ENCODE measurements at places on chromosomes 6 and 20.
A peak's percentile ranks its signal among the peaks of the same experiment; 100 is the strongest.

DNA sequence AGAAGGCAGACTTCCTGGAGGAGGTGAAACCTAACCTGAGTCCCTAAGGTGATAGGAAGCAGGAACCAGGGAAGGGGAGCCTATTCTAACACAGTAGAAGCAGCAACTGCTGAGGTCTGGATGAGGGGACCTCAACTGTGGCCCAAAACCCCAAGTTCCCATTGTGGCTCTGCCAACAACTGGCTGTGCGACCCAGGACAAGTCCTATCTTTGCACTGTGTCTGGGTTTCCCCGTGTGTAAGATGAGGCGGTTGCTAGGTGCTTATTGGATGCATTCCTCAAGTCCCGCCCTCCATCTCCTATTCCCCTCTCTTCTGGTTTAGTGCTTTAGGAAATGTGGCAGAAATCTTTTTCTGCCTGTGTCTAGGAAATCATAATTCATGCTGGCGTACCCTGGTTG is 52.2 kb upstream of the TTPAL start:
- DNase-seq, result no peak

GRCh38 chr6:37441651-37442050 is 8.6 kb downstream of the CMTR1 start:
- no peak for DNase-seq

DNA sequence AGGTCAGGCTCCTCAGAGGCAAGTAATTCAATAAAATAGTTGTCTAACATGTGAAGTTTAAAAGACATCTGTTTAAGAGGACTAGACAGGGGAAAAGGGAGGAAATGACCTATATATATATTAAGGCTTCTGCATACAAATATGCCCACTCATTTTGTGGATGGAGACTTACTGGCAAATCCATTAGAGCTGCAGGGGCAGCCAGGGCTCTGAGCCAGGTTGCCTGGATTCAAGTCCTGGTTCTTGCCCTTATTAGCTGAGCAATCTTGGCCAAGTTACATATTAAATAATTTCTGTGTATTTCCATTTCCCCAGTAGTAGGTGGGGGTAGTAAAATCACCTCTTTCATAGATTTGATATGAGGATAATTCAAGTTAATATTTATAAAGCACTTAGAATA is 287.0 kb upstream of the RIMS1 start:
- no peak for DNase-seq

DNA sequence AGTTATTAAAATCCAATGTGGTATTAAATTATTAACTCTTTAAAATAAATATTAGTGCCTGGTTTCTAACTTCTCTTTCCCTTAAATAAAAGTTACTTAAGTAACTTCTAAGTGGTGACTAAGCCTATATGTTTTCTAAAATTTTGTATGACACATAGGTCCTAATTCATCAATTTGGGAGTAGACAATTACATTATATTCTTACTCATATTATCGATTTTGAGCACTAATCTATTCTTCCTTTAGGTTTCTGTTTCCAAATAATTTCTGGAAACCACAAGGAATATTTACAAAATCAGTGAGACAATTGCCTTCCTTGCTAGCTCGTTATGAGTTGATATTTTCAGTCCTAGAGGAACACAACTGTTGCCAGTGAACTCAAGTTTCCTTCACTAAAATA is 28.3 kb upstream of the TXLNB start:
- DNase-seq, result no peak

DNA sequence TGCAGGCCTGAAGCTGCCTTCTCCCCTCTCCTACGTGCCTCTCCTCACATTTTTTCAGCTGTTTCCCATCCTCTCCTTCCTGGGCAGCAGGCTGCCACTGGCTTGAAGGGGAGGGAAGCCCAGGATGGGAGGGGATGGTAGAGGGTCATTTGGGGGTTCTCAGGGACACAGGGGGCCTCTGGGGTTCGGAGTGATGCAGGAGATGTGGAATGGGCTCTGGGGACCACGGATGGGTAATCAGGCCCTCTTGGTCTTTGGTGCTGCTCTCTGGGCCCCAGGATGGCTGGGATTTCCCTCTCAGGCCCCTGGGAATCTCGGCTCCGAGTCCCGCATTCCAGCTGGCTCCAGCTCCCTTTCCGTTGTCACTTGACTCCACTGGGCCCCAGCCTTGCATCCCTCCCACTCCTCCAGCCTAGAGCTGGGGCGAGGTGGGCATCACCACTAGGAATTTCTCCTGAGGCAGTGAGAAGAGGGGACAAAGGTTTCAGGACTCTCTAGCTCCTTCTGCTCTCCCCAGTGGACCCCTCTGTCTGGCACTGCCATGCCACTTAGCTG is 2.0 kb upstream of the DDR1 start:
- no peak for DNase-seq

GRCh38 chr6:132412656-132413498 is 11.6 kb upstream of the MOXD1 start:
- no peak for DNase-seq

GRCh38 chr6:21115111-21115510 is 478.4 kb upstream of the SOX4 start:
- no peak for DNase-seq

- peak; percentile 82 for DNase-seq
Measured at GRCh38 chr6:49551866-49552129, 1.3 kb downstream of the C6orf141 start.

- DNase-seq, result no peak
Measured at GRCh38 chr20:16209951-16210361, 363.3 kb downstream of the KIF16B start.

- DNase-seq, result no peak
Measured at GRCh38 chr20:44291754-44292153, 19.2 kb downstream of the FITM2 start.

DNA sequence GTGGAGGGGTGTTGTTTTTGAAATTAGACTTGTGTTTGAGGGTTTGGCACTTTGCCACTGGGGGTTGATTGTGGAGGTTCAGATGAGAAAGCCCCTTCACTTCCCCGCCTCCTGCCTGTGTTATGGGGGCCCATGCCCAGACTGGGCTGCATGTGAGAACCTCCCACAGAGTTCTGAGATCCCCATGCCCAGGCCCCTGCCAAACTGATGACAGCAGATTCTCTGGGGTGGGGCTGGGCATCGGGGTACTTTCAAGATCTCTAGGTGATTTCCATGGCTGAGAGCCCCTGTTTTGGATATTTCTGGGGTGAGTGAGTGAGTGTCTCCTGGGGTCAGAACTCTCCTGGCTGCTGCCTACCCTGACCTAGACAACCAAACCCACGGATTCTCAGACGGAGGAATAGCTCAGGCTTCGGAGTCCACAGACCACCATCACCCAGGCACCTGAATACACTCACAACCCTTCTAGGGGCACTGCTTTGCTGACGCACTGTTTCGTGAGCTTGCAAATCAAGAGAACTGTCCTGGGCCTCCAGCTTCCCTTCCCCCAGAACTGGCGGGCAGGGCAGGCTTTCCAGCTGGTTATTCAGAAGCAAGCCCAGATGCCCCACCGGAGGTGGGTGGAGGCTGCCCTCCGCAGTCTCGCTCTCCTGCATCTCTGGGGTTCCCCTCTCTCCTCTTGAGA is 6.3 kb downstream of the BCAS1 start:
- no peak for DNase-seq

- DNase-seq, result no peak
Measured at GRCh38 chr20:7728338-7728737, 211.9 kb downstream of the HAO1 start.

- DNase-seq, result no peak
Measured at GRCh38 chr6:47852727-47853126, 70.9 kb downstream of the OPN5 start.

GRCh38 chr20:38121741-38122140 is 43.3 kb downstream of the TGM2 start:
- no peak for DNase-seq

DNA sequence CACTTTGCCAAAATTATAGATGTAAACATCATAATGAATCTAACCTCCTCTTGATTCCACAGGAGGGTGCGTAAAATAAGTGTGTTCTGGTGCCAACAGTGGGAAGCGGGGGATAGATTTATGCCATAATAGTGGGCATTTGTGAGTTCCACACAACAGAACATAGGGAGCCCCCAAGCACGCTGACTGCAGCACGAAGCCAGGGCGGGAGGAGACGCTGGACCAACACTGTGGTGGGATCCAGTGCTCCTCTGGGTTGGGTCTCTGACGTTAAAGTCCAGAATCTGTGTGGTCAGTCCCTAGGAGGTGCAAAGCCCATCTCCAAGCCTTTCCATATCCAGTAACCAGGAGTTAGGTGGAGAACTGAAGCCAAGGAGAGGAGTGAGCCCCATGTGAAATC is 1.8 kb upstream of the TTLL2 start:
- no peak for DNase-seq

- DNase-seq, result no peak
Measured at GRCh38 chr20:19670829-19671228, 87.2 kb upstream of the RIN2 start.

DNA sequence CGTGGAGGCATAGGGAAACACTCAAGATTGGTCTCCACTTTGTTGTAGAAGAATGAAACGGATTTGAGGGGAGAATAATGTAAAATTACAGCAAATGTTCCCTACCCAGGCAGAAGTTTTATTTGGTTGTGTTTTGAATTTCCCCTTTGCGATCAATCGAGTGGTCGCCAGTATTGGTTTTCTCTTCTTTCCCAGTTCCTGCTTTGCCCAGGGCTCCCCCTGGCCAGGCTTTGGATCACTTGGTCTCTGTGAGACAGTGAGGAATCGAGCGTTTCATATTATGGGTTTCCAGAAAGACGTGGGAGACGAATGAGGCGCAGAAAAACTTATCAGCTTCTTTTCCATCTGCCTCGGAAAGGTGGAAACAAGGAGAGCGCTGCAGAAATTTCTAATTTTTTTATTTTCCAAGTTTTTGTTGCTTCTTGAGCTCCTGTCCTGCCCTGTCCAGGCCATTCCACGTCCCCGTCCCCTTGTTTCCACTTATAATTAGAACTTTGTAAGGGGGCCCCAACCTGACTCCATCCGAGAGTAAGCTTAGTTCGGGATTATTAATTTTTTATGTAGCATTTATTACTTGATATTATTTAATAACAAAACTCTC is 7.5 kb upstream of the TBX18 start:
- no peak for DNase-seq

GRCh38 chr6:83086751-83087150 is 19.3 kb downstream of the DOP1A start:
- DNase-seq, result peak; percentile 50

GRCh38 chr6:134436281-134436815 is 118.4 kb upstream of the SGK1 start:
- DNase-seq, result peak; percentile 93

DNA sequence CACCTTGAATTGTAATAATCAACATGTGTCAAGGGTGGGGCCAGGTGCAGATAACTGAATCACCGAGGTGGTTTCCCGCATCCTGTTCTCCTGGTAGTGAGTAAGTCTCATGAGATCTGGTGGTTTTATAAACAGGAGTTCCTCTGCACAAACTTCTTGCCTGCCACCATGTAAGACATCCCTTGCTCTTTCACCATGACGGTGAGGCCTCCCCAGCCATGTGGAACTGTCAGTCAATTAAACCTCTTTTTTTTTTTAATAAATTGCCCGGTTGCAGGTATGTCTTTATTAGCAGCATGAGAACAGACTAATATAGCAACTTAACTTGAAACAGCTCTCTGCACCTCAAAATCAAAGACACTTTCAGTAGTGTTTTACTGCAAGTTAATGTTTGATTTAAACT is 121.6 kb downstream of the OGFRL1 start:
- DNase-seq, result no peak

GRCh38 chr20:53922901-53923314 is 147.5 kb downstream of the BCAS1 start:
- DNase-seq, result peak; percentile 76

GRCh38 chr6:151068761-151069312 is 170.9 kb upstream of the AKAP12 start:
- DNase-seq, result no peak

GRCh38 chr20:35040646-35041045 is 52.0 kb downstream of the TRPC4AP start:
- no peak for DNase-seq

- no peak for DNase-seq
Measured at GRCh38 chr6:149130508-149130907, 187.0 kb upstream of the TAB2 start.

GRCh38 chr6:27838945-27839625 is 73.1 kb downstream of the OR2B2 start:
- DNase-seq, result peak; percentile 74

DNA sequence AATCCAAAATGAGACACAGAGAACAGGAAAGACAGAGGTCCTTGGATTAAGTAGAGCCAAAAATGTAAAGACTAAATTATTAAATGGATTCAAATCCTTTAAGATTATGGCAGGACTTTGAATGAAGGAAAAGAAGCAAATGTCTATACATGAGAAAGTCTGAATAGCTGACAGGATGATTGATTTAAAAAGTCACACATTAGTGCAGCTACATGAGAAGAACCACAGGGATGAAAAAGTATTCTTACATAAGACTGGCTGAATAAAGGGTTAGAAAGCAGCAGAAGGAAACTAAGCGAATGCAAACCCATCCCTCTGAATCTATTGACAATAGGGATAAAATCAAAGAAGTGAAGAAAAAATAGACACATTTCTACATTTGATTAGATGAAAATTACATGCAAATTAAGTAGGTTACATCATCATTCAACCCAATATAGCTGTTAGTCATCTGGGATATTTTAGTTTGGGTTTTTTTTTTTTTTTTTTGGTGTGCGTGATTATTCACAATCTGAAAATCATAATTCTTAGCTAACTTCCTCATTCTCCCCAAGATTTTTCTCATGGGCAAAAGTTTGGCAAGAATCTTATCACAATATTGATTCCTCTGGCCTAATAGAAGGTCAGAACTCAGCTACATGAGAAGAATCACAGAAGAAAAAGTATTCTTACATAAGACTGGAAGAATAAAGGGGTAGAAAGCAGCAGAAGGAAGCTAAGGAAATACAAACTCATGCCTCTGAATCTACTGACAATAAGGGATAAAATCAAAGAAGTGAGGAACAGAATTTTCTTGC is 845.4 kb downstream of the HACE1 start:
- peak; percentile 90 for DNase-seq

DNA sequence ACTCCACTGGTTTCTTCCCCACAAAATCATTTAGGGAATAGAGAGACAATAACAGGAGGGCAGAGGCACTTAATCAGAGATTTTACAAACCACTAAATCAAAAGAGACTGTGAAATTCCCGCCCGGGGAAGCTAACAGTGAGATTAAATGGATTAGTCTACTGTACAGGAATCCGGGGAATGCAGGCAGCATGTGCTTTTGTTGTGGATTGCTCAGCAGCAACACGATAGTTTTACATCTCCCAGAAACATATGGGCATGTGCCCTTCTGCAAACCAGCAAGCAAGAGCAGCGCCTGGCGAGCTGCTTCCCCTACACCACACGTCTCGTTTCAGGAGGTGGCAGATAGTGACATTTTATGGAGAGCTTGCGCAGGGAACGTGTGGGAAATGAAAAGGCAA is 382.3 kb downstream of the CD83 start:
- no peak for DNase-seq

GRCh38 chr20:25669826-25670422 is 26.7 kb downstream of the ZNF337 start:
- DNase-seq, result no peak

- peak; percentile 95 for DNase-seq
Measured at GRCh38 chr20:381581-382290, 1.2 kb downstream of the TRIB3 start.

DNA sequence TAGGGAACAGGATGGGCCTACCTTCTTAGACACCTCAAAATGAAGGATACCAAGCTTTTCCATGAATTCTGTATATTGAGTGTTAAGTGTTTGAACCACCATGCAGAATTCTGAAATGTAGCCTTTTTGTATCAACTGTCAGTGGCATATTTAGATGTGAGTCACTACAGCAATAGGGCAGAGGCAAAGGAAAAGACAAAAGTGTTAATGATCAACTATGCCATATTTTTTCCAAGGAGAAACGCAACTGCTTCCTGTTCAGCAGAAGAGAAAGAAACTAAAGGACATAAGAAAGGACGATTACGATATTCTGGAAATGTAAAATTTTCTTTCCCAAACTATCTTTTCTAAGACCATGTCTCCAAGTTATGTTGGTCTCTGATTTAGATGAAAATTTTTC is 104.6 kb upstream of the RSPO3 start:
- DNase-seq, result no peak
